ENCODE measurements at places on chromosomes 1 and 21. TPM values are rescaled to one million over a fixed set of nuclear protein-coding genes. Genes with fewer than 3 reads are reported as not detected.

BTBD19 gene
- total RNA-seq: 17.2 TPM

- H3K27ac ChIP-seq: peak overlapping the region; percentile 93
- H3K36me3 ChIP-seq: peaks cover 46% of the 10 kb centered on the region
- no peaks in the 10 kb centered on the region for H3K27me3 ChIP-seq
- peak overlapping the region; percentile 92 for H3K4me3 ChIP-seq
- peaks cover 19% of the 10 kb centered on the region for H3K4me1 ChIP-seq
These were observed 1.7 kb downstream of the LRP8 start for GRCh38 chr1:53326088-53326597.

HNRNPR gene
- 190 TPM for total RNA-seq

DNA sequence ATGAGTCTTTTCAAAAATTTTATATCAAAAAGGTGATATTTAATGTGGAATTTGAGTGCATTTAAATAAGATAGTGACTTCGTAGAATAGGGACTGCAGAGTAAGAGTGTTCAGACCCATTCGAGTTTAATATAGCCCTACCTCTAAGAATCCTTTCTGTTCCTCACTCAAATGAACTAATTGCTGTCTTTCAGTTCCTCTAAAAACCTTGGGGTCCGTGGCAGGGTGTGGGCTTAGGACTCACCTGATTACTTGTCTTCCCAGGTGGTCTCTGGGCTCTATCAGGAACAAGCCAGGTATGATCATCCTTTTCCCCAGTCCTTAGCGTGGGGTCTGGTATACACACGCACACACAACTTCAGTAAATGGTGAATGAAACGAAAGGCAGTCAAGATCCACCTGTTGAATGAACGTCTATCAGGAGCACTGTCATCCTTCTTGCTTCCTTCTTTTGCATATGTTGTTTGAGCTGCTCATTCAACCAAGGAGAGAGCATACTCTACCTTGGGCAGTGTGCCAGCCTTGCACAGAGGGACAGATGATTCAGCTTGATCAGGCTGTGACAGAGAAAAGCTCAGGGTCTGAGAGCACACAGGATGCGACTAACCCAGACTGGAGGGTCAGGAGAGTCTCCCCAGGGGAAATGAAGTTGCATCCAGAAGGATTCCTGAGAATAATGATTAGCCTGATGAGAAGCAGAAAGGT, 1.2 kb upstream of the RNF11 start:
- no peaks in the 10 kb centered on the region for H3K27me3 ChIP-seq
- peaks cover 20% of the 10 kb centered on the region for H3K4me1 ChIP-seq
- peaks cover 1% of the 10 kb centered on the region for H3K36me3 ChIP-seq
- H3K27ac ChIP-seq: peak overlapping the region; percentile 90

SERINC2 gene
- total RNA-seq: 0.14 TPM

OR2M7 gene
- not detected for total RNA-seq

- no peak overlapping the region for H3K27ac ChIP-seq
- peak; percentile 20 for DNase-seq
- no peak overlapping the region for H3K4me3 ChIP-seq
- H3K36me3 ChIP-seq: no peaks in the 10 kb centered on the region
- peaks cover 30% of the 10 kb centered on the region for H3K27me3 ChIP-seq
These were observed 3.3 kb downstream of the CASZ1 start for GRCh38 chr1:10793129-10793651.

- H3K36me3 ChIP-seq: no peaks in the 10 kb centered on the region
- no peak overlapping the region for H3K4me3 ChIP-seq
- H3K27me3 ChIP-seq: peaks cover 7% of the 10 kb centered on the region
- no peak overlapping the region for H3K27ac ChIP-seq
These were observed 114.7 kb upstream of the WNT4 start for GRCh38 chr1:22257290-22258275.

NEXN gene
- 2.1 TPM for total RNA-seq

DNA sequence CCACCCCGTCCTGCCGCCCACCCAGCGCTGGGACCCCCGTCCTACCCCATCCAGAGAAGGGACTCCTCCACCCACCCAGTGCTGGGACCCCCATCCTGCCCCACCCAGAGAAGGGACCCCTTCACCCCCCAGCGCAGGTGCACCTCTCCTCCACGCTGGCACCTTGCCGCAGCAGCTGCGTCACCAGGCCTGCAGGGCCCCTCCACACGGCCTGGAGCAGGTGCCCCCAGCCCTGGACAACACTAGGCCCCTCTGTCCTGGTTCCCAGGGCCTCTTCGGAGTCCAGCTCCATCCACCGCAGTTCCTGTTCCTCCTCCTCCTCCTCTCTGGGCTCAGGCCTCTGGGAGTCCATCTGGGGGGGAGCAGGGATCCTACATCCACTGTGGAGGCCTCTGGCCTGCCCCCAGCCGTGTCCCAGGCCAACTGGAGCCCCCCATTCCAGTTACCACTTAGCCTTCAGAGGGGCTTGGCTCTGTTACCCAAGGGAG, 378 bp downstream of the ANKRD65 start:
- H3K4me3 ChIP-seq: no peak overlapping the region
- H3K36me3 ChIP-seq: no peaks in the 10 kb centered on the region
- H3K27me3 ChIP-seq: peaks cover 10% of the 10 kb centered on the region
- H3K4me1 ChIP-seq: peaks cover 5% of the 10 kb centered on the region

DNA sequence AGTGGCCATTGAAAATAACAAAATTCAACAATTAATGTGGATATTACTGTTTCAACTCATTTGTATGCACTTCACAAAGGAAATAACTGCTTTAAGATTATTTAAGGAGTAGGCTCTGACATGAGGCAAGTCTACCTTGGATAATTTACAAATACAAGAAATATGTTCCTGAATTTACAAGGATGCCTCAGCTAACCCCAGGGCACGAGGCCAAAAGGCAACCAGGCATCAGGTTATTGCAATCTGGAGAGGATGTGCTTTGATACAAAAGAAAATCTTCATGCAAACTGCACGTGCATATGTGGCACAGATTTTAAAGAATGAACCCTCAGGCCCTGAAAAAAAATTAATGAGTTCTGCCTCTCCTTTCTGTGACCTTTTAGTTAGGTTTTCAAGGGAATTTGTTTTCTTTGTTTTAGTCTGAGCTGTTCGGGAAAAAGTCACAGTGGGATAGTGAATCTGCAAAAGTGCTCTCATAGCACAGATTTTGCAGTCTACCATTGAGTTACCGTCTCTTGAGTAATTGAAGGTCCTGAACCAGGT, 1304.2 kb upstream of the ADGRL4 start:
- DNase-seq: no peak
- no peaks in the 10 kb centered on the region for H3K4me1 ChIP-seq
- no peak overlapping the region for H3K4me3 ChIP-seq

HPCA gene
- not detected for total RNA-seq

GRCh38 chr21:33924766-33925100, 9.1 kb upstream of the ATP5PO start:
- H3K4me1 ChIP-seq: peaks cover 12% of the 10 kb centered on the region
- no peak overlapping the region for H3K27ac ChIP-seq
- H3K27me3 ChIP-seq: no peaks in the 10 kb centered on the region
- DNase-seq: no peak
- no peak overlapping the region for H3K4me3 ChIP-seq
- no peaks in the 10 kb centered on the region for H3K36me3 ChIP-seq

GRCh38 chr1:180632326-180633056, 669 bp downstream of the XPR1 start:
- no peaks in the 10 kb centered on the region for H3K27me3 ChIP-seq
- no peaks in the 10 kb centered on the region for H3K36me3 ChIP-seq
- peak; percentile 77 for DNase-seq
- H3K4me3 ChIP-seq: no peak overlapping the region
- H3K4me1 ChIP-seq: peaks cover 9% of the 10 kb centered on the region

ZSWIM5 gene
- total RNA-seq: 0.63 TPM

GRCh38 chr1:176560681-176561080, 97.7 kb downstream of the PAPPA2 start:
- H3K27ac ChIP-seq: no peak overlapping the region
- no peak overlapping the region for H3K4me3 ChIP-seq
- no peaks in the 10 kb centered on the region for H3K4me1 ChIP-seq
- peaks cover 8% of the 10 kb centered on the region for H3K27me3 ChIP-seq
- DNase-seq: no peak
- no peaks in the 10 kb centered on the region for H3K36me3 ChIP-seq

GRCh38 chr1:23869051-23869450, 961 bp upstream of the FUCA1 start:
- peak overlapping the region; percentile 77 for H3K27ac ChIP-seq
- H3K27me3 ChIP-seq: no peaks in the 10 kb centered on the region
- peak overlapping the region; percentile 76 for H3K4me3 ChIP-seq

- peak overlapping the region; percentile 79 for H3K27ac ChIP-seq
- H3K27me3 ChIP-seq: peaks cover 2% of the 10 kb centered on the region
- peak overlapping the region; percentile 78 for H3K4me3 ChIP-seq
- H3K4me1 ChIP-seq: peaks cover 44% of the 10 kb centered on the region
- peaks cover 17% of the 10 kb centered on the region for H3K36me3 ChIP-seq
These were observed 14.1 kb downstream of the ENTREP3 start for GRCh38 chr1:155241069-155241679.

DNA sequence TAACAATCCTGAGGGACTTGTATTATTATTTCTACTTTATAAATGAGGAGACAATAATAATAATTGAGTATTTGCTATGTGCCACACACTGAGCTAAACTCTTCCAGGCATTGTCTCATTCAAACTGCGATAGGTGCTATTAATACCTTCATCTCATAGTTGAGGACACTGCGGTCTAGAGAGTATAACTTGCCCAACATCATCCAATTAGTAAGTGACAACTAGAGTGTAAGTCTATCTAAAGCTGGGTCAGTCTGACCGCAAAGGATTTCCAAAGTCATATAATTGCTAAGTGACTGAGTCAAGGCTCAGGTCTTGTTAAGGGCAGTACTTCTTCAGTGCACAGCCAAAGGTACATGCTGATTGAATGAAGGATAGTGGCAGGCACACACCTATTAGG, 9.7 kb downstream of the BCL9 start:
- H3K36me3 ChIP-seq: no peaks in the 10 kb centered on the region
- no peak for DNase-seq
- no peak overlapping the region for H3K27ac ChIP-seq
- H3K4me3 ChIP-seq: no peak overlapping the region
- peaks cover 40% of the 10 kb centered on the region for H3K4me1 ChIP-seq

DISP1 gene
- total RNA-seq: 1.9 TPM

DNA sequence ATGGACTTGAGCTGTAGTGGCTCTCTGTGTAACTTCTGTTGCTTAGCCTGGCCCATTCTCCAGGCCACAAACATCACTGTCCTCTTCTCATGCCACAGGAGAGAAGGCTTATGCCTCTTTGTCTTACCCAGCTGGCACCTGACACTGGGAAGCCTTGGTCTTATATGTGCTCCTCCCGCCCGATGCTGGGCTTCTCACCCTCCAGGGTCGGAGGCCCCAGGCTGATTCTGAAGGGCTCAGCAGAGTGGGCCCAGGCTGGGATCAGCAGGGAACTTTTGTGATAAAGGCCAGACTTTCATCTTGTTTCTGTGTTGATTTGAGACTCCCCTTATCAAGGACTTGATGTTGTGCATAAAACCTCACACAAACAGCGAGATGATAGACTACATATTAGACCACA, 29.8 kb downstream of the TRPM2 start:
- no peak overlapping the region for H3K4me3 ChIP-seq
- no peaks in the 10 kb centered on the region for H3K27me3 ChIP-seq
- DNase-seq: no peak
- no peaks in the 10 kb centered on the region for H3K4me1 ChIP-seq
- no peak overlapping the region for H3K27ac ChIP-seq

LDLRAD1 gene
- not detected for total RNA-seq

- no peak overlapping the region for H3K27ac ChIP-seq
- H3K4me1 ChIP-seq: no peaks in the 10 kb centered on the region
- no peak for DNase-seq
- no peaks in the 10 kb centered on the region for H3K36me3 ChIP-seq
These were observed 28.3 kb downstream of the PDE4B start for GRCh38 chr1:65820983-65821382.

- no peak for DNase-seq
- H3K4me1 ChIP-seq: no peaks in the 10 kb centered on the region
- H3K27me3 ChIP-seq: peaks cover 10% of the 10 kb centered on the region
- H3K36me3 ChIP-seq: no peaks in the 10 kb centered on the region
These were observed 34.2 kb upstream of the C1QA start for GRCh38 chr1:22602060-22602740.

GRCh38 chr1:229749992-229750391, 123.9 kb downstream of the URB2 start:
- no peak for DNase-seq
- H3K27me3 ChIP-seq: peaks cover 8% of the 10 kb centered on the region
- no peaks in the 10 kb centered on the region for H3K36me3 ChIP-seq
- peaks cover 9% of the 10 kb centered on the region for H3K4me1 ChIP-seq

ADGRL4 gene
- total RNA-seq: not detected

GRCh38 chr1:16998589-16998988, 13.1 kb downstream of the ATP13A2 start:
- H3K27me3 ChIP-seq: no peaks in the 10 kb centered on the region
- H3K4me1 ChIP-seq: no peaks in the 10 kb centered on the region

DNA sequence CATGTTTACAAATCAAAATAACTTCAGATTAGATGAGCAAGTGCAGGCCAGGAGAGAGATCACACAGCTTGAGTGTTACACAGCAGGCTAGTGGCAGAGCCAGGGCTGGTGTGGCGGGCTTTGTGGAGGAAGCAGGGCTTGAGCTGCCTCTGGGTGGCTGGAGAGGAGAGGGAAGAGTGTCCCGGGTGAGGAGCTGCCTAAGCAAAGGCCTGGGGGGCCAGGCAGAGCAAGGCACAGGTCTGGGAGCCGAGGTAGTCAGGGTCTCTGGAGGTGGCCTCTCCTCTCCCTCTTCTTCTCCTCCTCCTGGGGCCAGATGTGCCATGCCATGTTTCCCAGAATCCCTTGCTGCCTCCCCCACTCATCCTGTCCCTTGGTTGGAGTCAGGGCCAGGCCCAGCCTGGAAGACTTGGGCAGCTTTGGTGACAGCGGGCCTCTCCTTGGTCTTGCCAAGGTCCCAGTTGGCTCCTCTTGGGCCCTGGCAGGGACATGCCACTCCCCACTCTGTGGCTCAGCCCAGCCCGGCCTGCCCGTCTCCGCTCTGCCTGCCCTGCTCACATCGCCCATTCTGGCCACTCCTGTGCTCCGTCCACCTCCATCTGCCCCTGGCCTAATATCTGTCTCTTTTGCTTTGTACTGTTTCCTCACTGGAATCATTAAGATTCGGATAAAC, 70.3 kb downstream of the PTPRU start:
- H3K27me3 ChIP-seq: no peaks in the 10 kb centered on the region
- H3K36me3 ChIP-seq: no peaks in the 10 kb centered on the region
- H3K4me3 ChIP-seq: no peak overlapping the region

RGS13 gene
- total RNA-seq: not detected

- DNase-seq: no peak
- H3K27me3 ChIP-seq: no peaks in the 10 kb centered on the region
- H3K4me3 ChIP-seq: no peak overlapping the region
- H3K27ac ChIP-seq: no peak overlapping the region
- no peaks in the 10 kb centered on the region for H3K36me3 ChIP-seq
- H3K4me1 ChIP-seq: peaks cover 13% of the 10 kb centered on the region
These were observed 31.7 kb upstream of the TADA1 start for GRCh38 chr1:166907763-166908162.

GRCh38 chr1:97160818-97161217, 439.2 kb downstream of the PTBP2 start:
- no peak for DNase-seq
- no peaks in the 10 kb centered on the region for H3K27me3 ChIP-seq
- no peak overlapping the region for H3K27ac ChIP-seq
- H3K4me1 ChIP-seq: no peaks in the 10 kb centered on the region

- DNase-seq: no peak
- peaks cover 27% of the 10 kb centered on the region for H3K4me1 ChIP-seq
- H3K27ac ChIP-seq: no peak overlapping the region
- H3K27me3 ChIP-seq: no peaks in the 10 kb centered on the region
These were observed 1.3 kb upstream of the ZNF436 start for GRCh38 chr1:23370709-23371584.

MIXL1 gene
- not detected for total RNA-seq
